ENCODE measurements at places on chromosomes 5 and 9.

- no peak for ATAC-seq
These were observed 6.2 kb upstream of the VPS13A start for GRCh38 chr9:77170991-77171699.

DNA sequence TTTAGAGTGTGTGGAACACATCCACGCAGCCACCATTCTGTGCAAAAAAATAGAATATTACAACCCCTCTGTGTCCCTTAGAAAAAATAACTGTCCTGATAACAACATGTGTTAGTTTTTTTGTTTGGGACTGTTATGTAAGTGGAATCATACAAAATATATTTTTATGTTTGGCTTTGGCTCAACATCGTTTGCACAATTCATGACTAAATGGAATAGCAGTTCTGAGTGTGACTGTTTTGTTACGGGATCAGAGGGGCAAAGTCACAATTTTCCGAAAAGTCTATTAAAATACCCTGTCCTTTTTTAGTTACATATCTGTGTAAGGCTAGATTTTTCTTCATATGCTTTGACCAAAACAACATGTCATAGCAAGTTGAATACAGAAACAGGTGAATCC lies 12.8 kb downstream of the MTREX start:
- peak; percentile 55 for ATAC-seq

DNA sequence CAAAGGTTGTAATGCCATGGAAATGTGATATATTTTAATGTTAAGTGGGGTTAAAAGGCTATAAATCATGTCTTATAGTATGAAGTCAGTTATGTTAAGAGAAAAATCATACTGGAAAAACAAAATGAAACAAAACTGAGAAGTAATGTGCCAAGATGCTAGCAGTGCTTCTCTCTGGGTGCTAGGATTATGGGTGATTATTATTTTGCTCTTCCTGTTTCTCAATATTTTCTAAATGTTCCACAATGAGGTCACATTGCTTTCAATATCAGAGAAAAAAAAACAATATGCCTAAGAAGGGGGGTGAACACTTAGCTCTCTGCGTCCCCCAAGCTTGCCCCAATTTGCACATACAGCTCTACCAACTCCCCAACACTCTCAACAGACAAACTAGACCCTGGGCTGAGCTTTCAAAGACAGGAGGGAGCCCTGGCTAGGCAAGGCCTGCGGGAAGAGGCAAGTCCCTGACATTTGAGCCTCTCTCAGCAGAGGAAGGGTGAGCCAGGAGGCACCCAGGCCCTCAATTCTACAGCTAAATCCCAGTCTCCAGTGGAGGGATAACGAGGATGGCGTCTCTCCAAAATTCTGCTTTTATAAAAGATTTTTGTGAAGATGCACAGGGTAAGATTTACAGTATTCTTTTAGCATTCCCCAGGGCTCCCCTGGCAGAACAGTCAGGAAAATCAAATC lies 24.4 kb downstream of the WHRN start:
- no peak for ATAC-seq

GRCh38 chr9:22098643-22099332 lies 89.7 kb upstream of the CDKN2B start:
- ATAC-seq: no peak

DNA sequence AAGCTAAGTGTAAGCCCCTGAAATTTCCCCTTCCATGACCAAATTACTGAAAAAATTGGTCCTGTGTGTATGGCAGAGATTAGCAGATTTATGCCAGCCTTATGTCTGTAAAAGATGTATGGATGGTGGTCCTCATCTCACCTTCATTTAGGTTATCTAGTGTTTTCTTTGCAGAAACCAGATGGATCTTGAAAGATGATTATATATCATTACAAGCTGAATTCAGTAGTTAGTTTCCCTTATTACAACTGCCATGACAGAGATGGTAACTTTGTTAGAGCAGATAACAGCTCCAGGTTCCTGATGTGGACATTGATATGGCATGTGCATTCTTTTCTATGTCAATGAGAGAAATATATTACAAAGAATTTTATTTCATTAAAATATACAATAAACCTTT lies 1403.2 kb upstream of the CDH6 start:
- no peak for ATAC-seq

DNA sequence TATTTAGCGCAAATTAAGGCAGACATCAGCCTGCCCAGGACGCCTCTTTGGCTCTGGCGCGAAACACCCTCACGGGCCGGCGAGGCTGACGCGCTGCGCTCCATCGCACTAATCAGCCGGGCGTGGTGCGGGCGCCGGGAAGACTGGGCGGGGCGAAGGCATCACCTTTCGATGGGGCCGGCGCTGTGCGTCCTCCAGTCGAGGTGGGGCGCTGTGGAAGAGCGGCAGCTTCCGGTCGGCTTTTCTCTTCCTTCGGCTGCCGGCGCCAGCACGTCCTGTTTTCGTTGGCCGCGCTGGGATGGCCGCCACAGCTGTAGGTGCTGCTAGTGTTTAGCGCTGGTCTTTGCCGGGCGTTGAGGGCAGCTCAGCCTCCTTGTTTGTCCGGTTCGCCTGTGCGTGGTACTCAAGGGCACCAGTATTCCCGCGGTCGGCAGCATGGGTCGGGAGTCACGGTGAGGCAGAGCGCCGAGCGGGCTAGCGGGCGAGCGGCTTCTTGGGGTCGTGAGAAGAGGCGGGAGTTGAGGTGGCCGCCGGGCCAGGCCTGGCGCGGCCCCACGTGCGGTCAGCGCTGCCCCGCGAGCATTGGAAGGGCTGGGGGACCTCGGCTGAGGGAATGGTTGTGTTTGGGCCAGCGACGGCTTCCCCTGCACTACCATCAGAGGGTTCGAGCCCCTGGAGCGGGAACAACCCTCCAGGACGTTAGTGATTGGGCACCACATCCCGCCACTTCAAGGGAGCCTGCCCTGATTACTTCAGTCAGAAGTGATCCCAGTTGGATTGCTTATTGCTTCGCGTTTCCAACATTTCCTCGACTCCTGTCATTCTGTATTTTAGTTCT lies at the start of gene DDX46:
Gene DDX46 (plus strand): TSS at position 276 of the 838 bp plus-strand sequence. CDS start 160 bp downstream, at position 436.
- peak; percentile 93 for ATAC-seq

Measured in motor neuron (in vitro differentiated cells).